ENCODE measurements at places on chromosomes 7 and 10.

- H3K4me3 ChIP-seq: no peak overlapping the region
- H3K36me3 ChIP-seq: peaks cover 8% of the 10 kb centered on the region
- no peak overlapping the region for H3K27ac ChIP-seq
- H3K27me3 ChIP-seq: no peaks in the 10 kb centered on the region
Observed at GRCh38 chr10:95430231-95430951, 130.8 kb downstream of the SORBS1 start.

DNA sequence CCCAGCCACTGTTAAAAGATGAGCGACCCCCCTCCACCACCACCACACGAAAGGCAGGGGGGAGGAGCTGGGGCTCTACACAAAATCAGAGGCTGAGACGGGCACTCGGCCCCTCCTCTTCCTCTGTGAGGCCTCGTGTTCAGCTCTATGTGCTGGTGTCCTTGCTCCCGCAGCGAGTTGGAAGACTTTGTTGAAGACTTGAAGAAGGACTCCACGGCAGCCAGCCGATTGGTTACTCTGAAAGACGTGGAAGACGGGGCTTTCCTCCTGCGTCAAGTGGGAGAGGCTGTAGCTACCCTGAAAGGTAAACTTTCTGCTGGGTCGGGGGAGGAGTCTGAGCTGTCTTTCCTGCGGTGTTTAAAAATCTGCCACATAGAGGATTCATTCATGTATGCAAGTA lies 203.7 kb downstream of the ARHGAP21 start:
- peaks cover 2% of the 10 kb centered on the region for H3K4me1 ChIP-seq
- H3K4me3 ChIP-seq: no peak overlapping the region
- H3K27ac ChIP-seq: no peak overlapping the region
- H3K36me3 ChIP-seq: no peaks in the 10 kb centered on the region

GRCh38 chr7:128084896-128085608 lies 53.8 kb upstream of the LRRC4 start:
- no peaks in the 10 kb centered on the region for H3K27me3 ChIP-seq
- no peak for DNase-seq
- peaks cover 16% of the 10 kb centered on the region for H3K36me3 ChIP-seq
- H3K27ac ChIP-seq: no peak overlapping the region
- H3K4me3 ChIP-seq: no peak overlapping the region

GRCh38 chr10:110209926-110210673 lies 2.7 kb downstream of the MXI1 start:
- H3K27me3 ChIP-seq: peaks cover 18% of the 10 kb centered on the region
- peak overlapping the region; percentile 2 for H3K27ac ChIP-seq
- peak; percentile 74 for DNase-seq
- peaks cover 12% of the 10 kb centered on the region for H3K4me1 ChIP-seq
- no peaks in the 10 kb centered on the region for H3K36me3 ChIP-seq

DNA sequence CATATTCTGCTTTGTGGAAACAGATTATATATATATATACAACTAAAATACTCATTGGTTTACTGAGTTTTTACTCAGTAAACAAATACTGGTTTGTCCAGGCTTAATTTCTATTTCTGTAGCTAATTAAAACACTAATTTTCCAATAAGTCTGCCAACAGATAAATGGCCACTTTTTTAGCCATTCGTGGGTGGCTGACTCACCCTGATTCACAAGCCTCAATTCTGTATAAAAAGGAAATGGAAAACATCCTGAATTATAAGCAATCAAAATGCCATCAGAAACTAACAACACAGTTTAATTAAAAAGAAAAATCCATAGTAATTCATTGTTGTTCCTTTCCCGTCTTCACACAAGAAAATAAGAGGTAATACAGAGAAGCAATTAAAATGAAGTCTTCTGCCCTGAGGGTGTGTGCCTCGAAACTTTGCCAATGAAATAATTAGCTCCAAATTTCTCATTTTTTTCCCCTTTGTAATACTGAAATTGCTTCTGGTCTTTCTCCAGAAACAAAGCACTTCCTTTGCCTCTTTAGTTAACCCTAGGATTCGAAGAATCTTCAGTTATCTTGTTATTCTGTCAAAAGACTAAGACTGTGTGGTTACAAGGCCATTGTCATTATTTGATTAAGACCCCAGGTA lies 118.7 kb upstream of the PTN start:
- no peak overlapping the region for H3K27ac ChIP-seq
- no peaks in the 10 kb centered on the region for H3K4me1 ChIP-seq
- H3K27me3 ChIP-seq: no peaks in the 10 kb centered on the region
- no peak for DNase-seq
- H3K36me3 ChIP-seq: no peaks in the 10 kb centered on the region
- H3K4me3 ChIP-seq: no peak overlapping the region

Data from H1 (cell line).